ENCODE measurements at places on chromosomes 2 and 18.

DNA sequence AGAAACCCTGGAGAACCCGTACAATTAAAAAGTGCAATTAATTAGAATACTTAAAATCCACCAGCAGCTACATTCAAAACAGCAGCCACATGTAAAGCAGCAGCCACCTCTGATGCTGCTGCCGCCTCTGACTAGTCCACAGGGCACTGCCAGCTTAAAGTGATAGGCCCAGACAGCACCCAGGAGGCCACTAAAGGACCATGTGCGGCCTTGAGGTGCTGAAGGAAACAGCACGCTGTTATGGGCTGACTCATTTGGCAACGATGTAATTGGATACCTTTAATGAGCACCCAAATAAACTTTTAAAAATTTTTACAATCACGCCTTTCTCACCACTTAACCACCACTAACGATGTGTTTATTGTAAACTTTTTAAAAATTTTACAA lies 209.3 kb upstream of the NCKAP5 start:
- no peak for DNase-seq

DNA sequence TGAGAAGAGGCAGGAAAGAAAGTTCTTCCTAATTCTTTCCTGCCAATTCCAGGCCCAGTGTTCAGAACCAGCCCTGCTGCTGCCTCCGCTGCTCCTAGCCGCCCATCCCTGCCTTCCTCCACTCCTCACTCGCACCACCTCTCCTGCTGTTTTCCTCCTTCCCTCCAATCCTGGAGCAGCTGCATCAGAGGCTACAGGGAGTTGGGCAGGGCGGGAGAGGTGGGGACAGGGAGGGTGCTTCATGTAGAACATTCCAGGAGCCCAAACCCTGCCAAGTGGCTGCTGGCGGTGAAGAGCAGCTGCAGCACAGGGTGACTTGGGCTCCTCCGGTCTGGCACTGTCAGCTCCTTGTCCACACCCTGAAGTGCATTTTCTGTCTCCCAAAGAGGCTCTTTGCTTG lies 176.3 kb downstream of the TNS1 start:
- no peak for DNase-seq

DNA sequence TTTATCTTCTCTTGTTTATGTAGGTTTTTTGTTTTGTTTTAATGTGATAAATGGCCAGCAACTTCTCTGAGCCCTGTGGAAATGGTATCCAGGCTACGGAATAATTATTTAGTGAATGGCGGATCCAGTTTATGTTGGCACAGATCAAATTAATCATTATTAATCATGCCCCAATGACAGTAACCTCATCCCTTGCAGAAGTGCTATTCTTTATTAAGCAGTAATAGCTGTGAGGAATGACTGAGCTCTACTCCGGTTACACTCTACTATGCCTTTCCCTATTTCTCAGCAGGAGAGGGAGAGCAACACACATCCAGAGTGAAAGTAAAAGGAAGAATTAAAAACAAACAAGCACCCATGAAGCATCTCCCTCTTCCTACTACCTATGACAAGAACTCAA lies 84.8 kb downstream of the SETBP1 start:
- no peak for DNase-seq

DNA sequence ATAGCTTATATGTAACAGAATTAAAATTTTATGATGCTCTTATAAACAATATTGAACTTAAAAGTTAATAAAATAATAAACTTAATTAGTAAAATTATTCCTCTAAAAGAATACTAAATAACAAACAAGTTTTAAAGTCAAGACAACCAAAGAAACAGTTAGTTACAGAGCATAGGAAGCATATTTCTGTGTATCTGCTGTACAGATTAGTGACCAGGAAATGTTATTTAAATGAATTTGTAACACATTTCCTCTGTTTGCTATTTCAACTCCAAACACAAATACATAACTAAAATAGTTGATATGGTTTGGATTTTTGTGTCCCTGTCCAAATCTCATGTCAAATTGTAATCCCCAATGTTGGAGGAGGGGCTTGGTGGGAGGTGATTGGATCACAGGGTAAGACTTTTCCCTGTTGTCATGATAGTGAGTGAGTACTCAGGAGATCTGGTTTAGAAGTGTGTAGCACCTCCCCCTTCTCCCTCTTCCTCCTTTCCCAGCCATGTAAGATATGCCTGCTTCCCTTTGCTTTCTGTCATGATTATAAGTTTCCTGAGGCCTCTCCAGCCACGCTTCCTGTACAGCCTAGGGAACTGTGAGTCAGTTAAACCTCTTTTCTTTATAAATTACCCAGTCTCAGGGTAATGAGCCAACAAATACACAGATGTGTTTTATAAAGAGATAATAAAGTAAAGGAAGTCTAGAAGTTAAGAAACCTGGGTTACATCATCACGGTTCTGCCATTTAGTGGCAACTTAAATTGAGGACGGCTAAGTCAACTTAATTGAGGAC lies 51.8 kb downstream of the ROCK2 start:
- no peak for DNase-seq

GRCh38 chr18:75029481-75029880 lies 179.5 kb downstream of the PTGR3 start:
- DNase-seq, result no peak

- no peak for DNase-seq
Observed at GRCh38 chr18:27780061-27780745, 396.7 kb downstream of the CDH2 start.

- no peak for DNase-seq
Observed at GRCh38 chr2:59568461-59568860, 985.0 kb downstream of the BCL11A start.

GRCh38 chr18:68147728-68148127 lies 567.2 kb downstream of the TMX3 start:
- no peak for DNase-seq

DNA sequence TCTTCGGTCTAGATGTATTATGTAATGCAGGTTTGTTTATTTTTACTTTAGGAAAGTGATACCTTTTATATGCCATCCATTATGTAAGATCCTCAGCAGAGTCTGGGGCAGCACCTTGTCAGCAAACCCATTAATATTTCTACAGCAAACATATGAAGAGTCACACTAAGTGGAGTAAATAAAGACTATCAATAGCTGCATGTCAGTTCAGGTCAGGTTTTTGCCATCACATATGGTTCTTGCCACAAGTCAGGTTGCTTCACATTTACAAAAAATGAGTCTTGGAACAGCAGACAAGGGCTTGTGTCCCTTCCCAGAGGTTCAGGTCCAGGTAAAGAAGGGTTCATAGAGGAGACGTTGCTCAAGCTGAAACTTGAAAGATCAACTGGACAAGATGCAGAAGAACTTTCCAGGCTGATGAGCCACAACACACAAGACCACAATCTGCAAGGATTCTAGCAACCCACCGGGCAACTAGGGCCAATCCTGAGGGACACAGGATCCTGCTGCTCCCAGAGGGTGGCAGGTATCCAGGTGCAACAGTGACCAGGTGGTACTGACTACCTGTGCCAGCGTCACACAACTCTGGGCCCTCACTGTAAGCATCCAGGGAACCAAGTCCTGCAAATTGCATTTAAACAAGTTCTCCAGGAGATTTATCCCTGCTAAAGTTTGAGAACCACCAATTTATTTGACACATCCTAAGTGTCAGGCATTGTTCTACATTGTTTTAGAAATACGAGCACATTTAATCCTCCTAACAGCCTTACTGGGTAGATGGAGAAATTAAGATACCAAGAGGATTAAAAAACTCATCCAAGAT lies 215.8 kb downstream of the ALPK2 start:
- DNase-seq, result no peak

GRCh38 chr2:234747833-234748559 lies 203.8 kb upstream of the SH3BP4 start:
- no peak for DNase-seq

GRCh38 chr2:17311771-17312511 lies 206.3 kb downstream of the RAD51AP2 start:
- no peak for DNase-seq

GRCh38 chr2:144084114-144084661 lies 435.7 kb downstream of the ZEB2 start:
- DNase-seq, result no peak
